ENCODE measurements at places on chromosomes 6 and 20.

GRCh38 chr6:95648636-95649035, 71.3 kb downstream of the MANEA start:
- no peak for DNase-seq

DNA sequence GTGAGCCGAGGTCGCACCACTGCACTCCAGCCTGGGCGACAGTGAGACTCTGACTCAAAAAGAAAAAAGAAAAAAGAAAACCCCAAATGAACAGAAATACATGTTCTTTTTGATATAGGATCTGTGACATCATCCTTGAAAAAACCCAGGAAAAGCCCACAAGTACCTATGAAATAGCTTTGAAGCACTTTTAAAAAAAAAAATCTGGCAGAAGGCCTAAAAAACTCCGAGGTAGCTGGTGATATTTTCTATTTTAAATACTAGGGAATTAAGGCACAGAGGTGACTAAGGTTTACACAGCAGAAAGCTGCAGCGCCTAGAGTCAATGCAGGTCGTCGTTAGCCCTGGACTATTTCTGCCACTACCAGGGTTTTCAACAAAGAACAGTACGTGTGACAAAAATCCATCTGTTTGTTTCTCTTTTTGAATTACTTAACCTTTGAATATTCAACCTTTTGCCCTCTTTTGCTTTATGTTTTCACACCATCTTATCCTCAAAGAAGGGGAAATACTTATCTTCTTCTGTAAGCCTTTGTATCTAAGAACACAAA, 39.4 kb upstream of the EEF1A1 start:
- DNase-seq = no peak

DNA sequence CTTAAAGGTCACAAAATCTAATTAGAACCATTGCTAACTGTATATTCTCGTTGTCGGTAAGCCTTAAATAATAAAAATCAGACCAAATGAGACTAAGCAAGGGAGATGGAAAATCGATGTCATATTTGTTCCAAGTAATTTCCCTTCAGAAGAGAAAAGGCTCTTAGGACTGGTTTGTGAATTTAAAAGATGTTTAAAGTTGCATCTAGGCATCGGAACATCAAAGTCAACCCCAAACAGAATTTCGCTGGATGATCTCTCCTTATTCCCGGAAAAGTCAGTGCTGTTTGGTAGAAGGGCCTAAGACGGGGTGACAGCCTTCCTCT, 63.8 kb downstream of the NPEPL1 start:
- no peak for DNase-seq

- DNase-seq = no peak
These were observed 30.5 kb upstream of the ADA start for GRCh38 chr20:44681796-44682566.
